ENCODE measurements at places on chromosomes 1 and 21. TPM values are rescaled to one million over a fixed set of nuclear protein-coding genes. Genes with fewer than 3 reads are reported as not detected.

The PLEKHA6 gene
- not detected for polyA plus RNA-seq

The TMEM79 gene
- 2.5 TPM for polyA plus RNA-seq

The FBLIM1 gene
- polyA plus RNA-seq = not detected

The FMOD gene
- polyA plus RNA-seq = not detected

The NHLH1 gene
- polyA plus RNA-seq = not detected

The WDR77 gene
- 44.6 TPM for polyA plus RNA-seq

The ZBTB8B gene
- not detected for polyA plus RNA-seq

The FCRL2 gene
- polyA plus RNA-seq = not detected

The IFNAR2 gene
- polyA plus RNA-seq = 72.9 TPM

The TIAM1 gene
- 3.4 TPM for polyA plus RNA-seq

The RGS8 gene
- not detected for polyA plus RNA-seq

The C1orf56 gene
- polyA plus RNA-seq = 5.2 TPM

The C1orf185 gene
- not detected for polyA plus RNA-seq

The C8A gene
- not detected for polyA plus RNA-seq

The SPATA1 gene
- polyA plus RNA-seq = not detected

The KRTAP11-1 gene
- polyA plus RNA-seq = not detected

- DNase-seq = no peak
Measured at GRCh38 chr1:160127865-160128523, 12.4 kb downstream of the ATP1A2 start.

DNA sequence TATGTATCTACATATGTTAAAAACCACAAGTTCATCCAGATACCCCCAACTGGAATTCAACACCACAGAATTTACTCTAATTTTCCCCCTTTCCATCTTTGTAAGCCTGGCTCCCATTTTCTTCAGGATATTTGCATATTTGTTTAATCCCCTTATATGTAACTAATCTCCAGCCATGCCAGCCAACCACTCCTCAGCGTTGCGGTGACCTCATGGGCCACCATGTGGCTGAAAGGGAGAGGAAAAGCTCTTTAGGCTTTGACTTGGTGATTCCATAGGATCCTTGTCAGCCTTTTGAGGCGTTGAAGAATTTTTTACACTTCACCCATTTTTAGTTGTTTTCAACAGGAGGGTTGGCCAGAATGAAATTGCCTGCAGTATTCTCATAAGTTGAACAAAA, 10.0 kb downstream of the CLDN19 start:
- DNase-seq = no peak

DNA sequence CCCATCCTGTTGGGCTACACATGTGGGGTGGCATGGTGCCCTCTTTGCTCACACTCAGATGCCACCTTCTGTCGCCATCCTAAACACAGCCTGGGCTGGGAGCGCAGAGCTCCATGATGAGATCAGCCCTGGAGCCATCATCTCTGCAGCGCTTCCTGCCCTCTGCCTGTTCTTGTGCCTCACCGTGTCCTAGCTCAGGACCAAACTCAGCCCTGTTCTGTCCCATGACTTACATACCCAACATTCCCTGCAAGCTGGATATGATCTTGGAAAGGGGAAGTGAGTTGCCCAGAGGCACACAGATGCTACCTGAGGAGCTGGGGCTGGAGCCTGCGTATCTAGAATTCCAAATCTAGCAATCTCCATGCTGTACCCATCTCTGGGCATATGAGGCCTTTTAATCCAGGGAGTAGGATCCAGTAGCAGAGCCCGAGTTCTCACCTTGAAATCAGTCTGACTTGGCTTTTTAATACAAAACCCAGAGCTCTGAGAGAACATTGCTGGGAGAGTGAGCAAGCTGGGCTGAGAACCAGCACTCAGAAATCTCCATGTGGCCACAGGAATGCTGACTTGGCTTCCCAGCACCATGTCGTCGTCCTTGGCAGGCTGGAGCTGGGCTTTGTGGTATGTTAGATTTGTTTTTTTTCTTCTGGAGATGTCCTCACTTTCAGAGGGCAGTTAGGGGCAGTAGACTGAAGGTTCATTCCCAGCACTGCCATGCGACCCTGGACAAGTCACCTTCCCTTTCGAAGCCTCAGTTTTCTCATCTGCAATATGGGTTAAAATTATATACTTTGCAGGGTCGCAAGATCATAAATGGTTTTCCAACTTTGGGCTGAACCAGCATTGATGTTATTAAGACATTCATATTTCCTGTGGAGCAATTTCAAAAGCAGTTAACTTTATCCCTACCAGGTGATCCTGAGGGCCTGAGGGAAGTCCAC, 2.6 kb downstream of the ALPL start:
- DNase-seq = no peak

DNA sequence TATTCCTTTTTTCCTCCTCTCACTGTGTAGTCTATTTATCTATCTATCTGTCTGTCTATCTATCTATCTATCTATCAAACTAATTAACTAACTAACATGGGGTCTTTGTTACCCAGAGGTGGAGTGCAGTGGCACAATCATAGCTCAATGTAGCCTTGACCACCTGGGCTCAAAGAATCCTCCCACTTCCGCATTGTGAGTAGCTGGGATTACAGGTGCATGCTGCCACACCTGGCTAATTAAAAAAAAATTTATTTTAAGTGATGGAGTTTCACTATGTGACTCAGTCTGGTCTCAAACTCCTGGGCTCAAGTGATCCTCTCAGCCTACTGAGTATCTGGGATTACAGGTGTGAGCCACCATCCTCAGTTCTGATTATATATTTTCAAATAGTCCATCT, 71.4 kb downstream of the CCDC18 start:
- DNase-seq = no peak

GRCh38 chr1:150288382-150288781, 5.3 kb upstream of the MRPS21 start:
- DNase-seq = no peak

- DNase-seq = no peak
Measured at GRCh38 chr1:158124034-158124433, 56.7 kb upstream of the CD1D start.

GRCh38 chr1:27405074-27405473, 12.7 kb downstream of the GPR3 start:
- DNase-seq = no peak

DNA sequence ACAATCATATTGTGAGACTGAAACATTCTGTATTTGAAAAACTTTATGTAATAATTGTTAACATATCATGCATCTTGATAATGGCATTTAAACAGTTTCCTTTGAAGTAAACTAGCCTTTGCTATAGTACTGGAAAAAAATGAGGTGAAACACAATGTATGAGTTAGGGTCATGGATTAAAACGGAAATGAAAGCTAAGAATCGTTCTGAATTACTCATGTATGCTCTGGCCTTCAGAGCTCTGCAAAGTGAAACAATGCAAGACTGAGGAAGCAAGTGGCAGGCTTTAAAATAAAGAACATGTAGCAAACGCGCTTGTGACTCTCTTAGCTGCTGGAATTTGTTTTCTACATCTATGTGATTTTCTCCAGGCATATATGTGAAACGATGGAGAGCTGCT, 317.1 kb downstream of the DPYD start:
- no peak for DNase-seq

DNA sequence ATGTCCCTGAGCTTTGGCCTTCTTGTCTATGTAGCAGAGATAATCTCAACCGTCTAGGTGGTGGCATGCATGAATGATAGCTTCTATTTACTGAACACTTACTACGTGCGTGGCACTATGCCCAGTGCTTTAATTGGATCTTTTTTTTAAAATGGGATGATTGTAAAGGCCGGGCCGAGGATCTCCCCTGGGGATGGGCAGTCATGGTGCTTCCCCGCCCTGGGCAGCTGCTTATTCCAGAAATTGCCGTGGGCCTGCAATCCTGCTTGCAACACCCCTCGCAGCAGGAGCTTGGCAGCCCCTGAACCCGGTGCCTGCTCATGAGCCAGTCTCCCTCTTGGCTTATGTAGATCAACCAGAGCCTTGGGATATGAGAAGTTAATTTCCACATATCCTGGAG, 360.7 kb downstream of the CAMTA1 start:
- DNase-seq = no peak

DNA sequence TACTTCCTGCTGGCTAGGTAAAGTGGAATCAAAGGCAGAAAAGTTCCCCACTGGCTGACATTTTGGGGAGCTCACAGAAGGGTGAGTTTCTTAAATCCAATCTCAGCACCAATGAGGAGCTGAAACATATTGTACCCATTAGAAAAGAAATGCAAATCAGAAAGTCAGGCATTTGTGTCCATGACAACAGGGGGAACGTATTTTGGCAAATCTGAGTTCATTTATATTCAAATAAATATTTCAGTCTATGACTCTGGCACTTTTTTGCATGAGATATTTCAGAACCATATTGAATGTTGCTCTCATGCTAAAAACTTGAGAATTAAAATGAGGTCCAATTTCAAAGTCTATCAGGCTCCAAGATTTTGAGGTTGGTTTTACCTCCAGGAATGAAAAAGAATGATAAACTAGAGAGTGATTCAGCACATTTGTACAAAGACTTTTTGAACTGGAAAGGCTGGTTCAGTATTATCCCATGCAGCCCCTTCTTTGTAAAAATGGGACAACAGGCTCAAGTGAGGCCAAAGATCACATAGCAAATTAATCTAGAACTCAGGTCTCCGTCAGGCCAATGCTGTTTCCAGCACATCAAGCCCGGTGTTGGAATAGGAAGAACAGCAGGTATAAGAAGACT, 202.2 kb downstream of the RRAGC start:
- DNase-seq = no peak

DNA sequence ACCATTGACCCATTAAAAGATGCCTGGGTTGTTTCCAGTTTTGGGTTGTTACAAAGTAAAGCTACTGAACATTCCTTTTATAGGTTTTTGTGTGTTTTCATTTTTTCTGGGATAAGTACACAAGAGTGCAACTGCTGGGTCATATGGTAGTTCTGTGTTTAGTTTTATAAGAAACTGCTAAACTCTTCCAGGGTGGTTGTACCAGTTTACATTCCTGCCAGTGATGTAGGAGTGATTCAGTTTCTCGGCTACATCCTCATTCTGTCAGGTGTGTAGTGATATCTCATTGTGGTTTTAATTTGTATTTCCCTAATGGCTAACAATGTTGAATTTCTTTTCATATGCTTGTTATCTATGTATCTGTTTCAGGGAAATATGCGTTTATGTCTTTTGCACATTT, 58.5 kb upstream of the DNAJC6 start:
- no peak for DNase-seq

GRCh38 chr1:113201560-113201959, 128.6 kb downstream of the LRIG2 start:
- DNase-seq = no peak

- DNase-seq = no peak
Measured at GRCh38 chr1:209335178-209335577, 248.3 kb upstream of the CAMK1G start.

GRCh38 chr1:53738205-53739108, 507 bp downstream of the GLIS1 start:
- DNase-seq = no peak

DNA sequence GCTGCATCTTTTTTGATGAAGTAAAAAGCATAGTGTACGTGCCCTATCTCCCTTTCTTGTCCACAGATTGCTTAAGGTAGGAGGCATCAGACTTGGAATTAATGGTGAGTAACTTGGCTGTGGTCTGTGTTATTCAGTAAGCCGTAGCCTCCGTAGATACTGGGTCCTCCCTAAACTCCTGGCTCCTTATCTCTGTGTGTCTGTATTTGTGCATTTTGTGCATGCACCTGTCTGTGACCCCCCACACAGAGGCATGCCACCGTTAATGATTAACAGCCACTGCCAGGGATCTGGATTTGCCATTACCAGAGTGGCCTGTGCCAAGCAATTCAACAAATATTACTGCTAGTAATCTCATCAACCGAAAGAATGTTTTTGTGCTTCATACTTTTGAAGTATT, 31.9 kb downstream of the MAP3K21 start:
- DNase-seq = no peak

DNA sequence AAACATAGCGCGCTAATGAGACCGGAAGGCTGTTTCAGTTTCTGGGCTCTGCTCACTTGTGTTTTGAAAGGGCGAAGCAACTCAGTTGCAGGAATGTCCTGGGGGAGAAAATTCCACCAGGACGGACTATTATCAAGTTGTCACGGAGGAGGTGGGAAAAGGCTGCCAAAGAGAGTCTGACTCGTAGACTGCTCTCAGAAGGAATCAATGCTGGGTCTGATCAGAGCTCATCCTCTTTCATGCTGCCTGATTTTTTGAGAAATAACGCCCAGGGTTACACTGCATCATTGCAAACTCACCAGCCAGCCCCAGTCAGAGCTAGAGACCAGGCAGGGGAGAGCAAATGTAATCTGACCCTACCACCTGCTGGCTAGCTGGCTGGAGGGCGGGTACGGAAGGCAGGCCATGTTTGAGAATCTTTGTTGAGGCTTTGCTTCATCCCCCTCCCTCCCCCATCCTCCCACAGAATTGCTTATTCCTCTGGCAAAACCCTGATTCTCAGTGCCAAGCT, 36.4 kb upstream of the BCL9 start:
- no peak for DNase-seq

DNA sequence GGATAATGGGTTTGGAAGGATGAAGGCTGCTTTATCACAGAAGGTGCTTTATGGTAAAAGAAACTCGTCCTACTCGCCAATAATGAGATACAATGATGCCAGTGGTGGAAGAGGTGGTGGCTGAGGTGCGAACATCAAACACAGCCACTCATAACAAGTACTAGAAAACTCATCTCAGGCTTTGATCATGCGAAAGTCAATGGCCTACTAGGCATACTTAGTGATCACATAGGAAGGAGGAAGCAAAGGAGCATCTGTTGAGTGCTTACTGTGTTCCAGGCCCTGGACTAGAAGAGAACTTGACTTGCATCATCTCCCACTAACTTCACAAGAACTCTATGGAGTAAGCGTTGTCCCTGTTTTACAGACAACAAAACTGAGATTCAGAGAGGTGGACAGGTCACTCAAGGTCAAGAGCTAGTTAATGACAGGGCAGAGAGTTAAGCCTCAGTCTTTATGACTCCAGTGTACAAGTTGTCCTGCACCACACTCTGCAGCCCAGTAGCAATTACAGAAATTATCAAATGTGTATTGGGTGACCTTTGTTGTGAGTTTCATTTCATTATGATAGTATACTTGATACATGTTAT, 33.6 kb downstream of the RUNX1 start:
- no peak for DNase-seq

DNA sequence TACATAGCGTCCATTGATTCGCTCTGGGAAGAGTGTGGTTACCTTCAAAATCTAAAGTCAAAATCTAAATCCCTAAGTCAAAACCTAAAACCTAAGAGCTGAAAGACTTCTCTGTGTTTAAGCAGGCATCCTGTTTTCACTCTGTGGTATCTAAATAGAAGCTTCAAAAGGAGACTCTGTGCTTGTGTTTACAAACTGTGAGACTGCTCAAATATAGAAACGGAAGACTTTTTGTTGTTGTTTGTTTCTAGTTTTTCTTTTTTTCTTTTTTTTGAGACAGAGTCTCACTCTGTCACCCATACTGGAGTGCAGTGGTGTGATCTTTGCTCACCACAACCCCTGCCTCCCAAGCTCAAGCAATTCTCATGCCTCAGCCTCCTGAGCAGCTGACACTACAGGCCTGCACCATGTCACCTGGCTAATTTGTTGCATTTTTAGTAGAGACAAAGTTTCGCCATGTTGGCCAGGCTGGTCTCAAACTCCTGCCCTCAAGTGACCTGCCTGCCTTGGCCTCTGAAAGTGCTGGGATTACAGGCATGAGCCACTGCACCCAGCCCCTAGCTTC, 425.9 kb downstream of the SMYD3 start:
- DNase-seq = no peak

GRCh38 chr1:175332515-175332914, 139.9 kb upstream of the KIAA0040 start:
- no peak for DNase-seq

GRCh38 chr1:84089465-84089864, 54.6 kb upstream of the PRKACB start:
- no peak for DNase-seq

- no peak for DNase-seq
Measured at GRCh38 chr1:233668725-233669294, 54.9 kb downstream of the KCNK1 start.

- DNase-seq = no peak
Measured at GRCh38 chr1:181356505-181357340, 126.6 kb upstream of the CACNA1E start.
